ENCODE measurements at places on chromosomes 4 and X.

DNA sequence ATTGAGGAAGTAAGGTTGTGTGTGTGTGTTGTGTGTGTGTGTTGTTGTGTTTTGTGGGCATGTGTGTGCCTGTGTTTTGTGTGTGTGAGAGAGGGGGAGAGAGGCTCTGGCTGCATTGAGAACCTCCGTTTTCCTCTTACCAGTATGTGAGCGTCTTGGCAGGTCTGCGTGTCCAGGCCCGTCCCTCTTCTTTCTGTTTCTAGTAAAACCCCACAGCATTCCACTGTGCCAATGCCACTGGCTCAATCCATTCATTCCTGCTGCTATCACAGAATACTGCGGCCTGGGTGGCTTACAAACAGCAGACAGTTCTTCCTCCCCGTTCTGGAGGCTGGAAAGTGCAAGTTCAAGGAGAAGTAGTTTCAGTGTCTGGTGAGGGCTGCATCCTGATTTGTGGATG lies 15.5 kb upstream of the HTRA3 start:
- DNase-seq: no peak

DNA sequence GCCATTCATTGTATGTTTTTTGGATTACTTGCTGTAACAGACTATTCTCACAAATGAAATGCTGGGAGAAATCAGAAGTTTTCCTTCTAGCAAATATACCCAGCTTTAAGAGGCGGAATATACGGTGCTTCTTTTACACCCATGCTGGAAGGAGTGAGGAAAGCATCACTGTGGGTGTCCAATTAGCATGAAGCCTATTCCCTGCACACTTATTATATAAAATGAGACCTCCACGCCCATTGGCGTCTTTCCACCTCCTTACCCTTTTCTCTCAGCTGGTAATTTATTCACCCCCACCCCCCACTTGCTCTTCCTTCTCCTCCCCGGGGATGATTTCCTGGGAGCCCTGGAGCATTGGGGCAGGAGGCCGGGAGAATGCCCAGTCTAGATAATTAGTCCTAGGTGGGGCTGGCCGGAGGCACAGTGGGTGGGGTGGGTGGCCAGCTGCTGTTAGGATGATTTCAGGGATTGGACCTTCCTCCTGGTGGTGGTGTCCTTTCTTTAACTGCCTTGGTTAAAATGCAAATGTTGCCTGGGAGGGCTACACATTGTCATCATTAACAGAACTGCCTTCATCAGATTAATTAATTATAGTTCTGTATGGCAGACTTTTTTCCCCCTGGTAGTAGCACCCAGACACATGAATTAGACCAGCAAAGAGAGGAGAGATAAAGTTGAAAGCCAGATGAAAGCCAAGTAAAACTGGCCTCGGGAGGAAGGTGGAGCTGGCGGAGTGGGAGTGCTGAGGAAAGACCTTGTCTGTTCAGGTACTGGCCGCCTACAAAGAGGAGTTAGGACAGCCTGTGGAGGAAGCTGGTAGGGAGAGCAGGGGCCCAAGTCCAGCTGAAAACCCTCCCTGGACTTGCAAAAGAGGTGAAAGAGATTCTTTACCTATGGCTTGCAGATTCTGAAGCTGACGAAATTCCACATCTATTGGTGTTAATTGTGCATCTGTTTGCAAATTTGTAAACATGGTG lies 11.4 kb downstream of the SHROOM2 start:
- DNase-seq: no peak

DNA sequence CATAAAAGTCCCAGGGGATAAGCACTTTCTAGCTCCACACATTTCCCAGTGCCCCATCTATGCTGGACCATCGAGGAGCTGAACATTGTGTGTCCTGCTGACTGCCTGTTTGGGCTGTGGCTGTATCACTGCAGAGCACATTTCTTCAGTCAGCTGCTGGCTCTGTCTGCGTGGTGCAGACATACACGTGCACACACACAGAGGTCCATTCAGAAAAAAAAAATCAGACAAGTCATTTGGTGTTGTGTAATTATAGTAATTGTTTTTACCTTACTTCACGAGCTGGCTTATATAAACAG lies 1.1 kb upstream of the PDLIM3 start:
- DNase-seq: no peak

- DNase-seq: no peak
Observed at GRCh38 chr4:142532054-142532453, 314.0 kb downstream of the INPP4B start.

DNA sequence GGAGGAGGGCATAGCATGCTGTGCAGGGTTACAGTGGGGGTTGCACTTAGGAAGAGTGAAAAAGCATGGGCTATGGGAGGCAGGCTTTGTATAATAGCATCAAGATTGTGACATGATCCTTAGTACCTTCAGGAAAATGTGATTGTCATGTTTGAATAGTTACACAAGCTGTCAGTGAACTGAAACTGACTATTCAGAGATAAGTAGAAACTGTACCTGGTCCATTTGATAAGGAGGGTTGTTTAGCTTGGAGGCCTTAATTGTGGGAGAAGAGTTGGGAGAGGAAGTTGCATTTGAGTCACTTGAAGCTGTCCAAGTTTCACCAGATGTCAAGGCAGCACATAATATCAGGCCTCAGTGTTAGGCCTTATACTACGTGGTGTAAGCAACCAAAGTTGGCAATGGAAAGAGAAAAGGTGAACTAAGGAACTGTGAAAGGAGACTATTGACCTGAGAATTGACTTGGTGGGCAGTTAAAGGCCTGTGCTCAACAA lies 85.0 kb downstream of the TEX13C start:
- DNase-seq: no peak

GRCh38 chr4:159725571-159725970 lies 622.7 kb downstream of the RAPGEF2 start:
- no peak for DNase-seq

DNA sequence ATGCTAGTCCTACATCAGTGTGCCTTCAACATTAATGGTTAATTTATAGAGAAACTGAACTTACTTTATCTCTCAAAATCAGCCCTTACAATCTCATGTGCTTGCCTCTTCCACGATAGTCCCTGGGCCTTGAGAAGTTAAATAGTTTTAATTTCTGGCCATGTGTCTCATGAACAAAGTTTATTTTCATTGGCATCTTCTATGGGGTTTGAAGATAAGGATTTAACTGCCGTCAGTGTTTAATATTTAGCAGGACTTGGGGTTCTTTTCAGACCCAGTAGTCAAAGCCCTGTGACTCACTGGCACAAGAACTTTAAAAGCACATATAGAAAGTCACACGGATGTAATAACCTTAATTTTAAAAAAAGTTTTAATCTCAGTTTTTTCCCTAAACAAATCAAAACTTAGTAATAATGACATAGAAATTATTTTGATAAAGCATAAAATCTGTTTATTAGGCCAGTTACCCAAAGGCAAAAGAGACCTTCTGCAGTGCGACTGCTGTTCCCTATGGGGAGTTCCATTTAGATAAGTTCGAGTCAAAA lies 10.1 kb upstream of the MPP1 start:
- no peak for DNase-seq

GRCh38 chr4:94680176-94680862 lies 77.4 kb upstream of the BMPR1B start:
- no peak for DNase-seq

GRCh38 chr4:24405341-24405740 lies 179.0 kb downstream of the DHX15 start:
- no peak for DNase-seq

- DNase-seq: no peak
Observed at GRCh38 chrX:121823406-121823805, 776.0 kb downstream of the GLUD2 start.

DNA sequence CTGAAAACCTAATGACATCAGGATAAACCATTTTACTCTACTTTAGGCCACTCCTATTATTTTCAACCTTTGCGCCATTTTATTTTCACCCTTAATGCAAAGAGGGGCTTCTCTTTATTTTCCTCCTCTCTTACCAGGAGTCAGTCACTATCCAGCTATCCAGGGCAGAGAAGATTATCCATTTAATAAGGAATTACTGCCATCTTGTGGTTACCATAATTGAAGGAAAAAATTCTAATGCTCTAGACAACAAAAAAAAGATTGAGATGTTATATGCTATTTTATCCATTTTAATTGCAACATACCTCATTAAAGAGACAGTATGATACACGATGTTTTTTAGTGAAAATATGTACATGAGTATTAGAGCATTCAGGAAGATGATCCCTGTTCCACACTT lies 514.5 kb upstream of the FAM241A start:
- no peak for DNase-seq

- no peak for DNase-seq
Observed at GRCh38 chr4:127069675-127070074, 563.1 kb upstream of the INTU start.

- DNase-seq: no peak
Observed at GRCh38 chr4:83855044-83855443, 319.1 kb downstream of the GPAT3 start.

DNA sequence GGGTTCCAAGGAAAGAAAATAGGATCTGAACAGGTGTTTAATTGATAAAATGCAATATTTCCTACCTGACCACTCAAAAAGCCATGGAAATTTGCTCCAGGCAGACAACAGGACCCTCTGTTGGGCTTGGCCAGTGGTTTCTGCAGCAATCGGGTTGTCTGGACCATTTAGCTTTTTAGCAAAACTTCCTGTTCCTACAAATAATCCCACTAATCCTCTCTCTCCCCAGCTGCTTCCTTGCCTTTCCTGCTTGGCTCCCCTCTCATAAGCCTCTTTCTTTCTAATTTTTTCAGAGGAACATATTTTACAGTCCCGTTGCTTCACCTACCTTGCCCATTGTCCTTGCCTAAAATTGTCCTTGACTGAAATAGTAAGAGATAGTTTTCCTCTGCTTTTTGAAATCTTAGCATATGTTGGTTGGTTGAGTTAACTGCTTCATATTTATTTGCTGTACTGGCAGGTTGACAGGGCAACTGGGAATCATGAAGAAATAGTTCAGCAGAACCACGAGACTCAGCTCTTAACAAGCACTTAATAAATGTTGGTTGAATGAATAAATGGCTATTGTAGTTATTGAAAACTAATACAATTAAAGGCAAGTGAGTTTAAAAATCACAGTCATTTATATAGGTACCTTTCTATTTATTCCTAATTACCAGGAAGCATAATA lies 259.8 kb downstream of the KCNIP4 start:
- DNase-seq: no peak

- no peak for DNase-seq
Observed at GRCh38 chr4:26377328-26378311, 56.8 kb downstream of the RBPJ start.
